ENCODE measurements at places on chromosomes 6 and 20.
A peak's percentile ranks its signal among the peaks of the same experiment; 100 is the strongest.

DNA sequence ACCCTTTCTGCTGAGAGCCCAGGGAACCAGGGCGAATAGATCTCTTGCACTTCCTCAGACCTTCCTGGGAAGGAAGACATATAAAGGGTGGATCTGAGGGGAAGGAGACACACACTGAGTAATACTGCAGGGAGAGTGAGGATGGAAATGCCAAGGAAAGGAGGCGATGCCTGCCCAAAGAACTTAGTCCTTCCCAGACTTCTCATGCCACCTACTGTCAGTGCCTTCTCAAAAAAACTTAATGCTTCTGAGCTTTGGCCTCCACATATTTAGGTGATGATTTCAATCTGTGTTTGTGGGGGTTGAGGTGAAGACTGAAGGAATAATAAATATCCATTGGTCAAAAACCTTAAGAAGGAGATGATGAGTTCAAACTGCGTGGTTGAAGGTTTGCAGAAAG is 9.7 kb downstream of the BTN3A1 start:
- DNase-seq = no peak

DNA sequence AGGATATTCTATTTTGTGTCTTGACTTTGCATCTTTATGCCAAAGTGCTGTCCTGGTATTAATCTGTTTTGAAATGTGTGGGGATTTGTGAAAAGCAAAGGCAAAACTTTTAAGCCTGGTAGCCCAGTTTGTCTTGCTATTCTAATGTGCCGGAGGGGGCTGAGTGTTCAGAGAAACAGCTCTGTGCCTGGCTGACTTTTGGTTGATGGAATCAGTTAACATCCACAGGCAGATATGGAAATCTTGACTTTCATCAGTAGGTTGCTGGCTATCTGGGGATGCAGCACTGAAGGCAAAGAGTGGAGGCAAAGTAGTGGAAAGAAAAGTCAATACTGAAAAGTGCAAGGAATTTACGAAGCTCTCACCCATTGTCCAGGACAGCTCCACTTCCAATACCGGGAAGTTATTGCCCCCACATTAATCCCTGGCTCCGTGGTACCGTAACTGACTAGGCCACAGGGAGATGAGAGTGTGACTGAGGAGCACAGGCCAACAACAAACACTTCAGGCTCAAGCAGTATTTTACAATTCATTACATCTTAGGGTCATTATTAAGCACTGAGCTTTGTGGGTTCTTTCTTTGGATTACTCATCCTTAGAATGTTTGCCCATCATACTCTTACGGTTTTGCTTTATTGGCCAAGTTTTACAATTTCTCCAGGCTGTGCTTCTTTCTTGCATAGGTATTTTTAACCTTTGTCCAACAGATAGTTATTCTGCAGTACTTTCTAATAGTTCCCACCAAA is 164.6 kb downstream of the MTFR2 start:
- DNase-seq = no peak

- no peak for DNase-seq
Observed at GRCh38 chr20:50762435-50763220, 31.2 kb downstream of the PARD6B start.

- no peak for DNase-seq
Observed at GRCh38 chr6:42176981-42177380, 3.8 kb downstream of the GUCA1A start.

DNA sequence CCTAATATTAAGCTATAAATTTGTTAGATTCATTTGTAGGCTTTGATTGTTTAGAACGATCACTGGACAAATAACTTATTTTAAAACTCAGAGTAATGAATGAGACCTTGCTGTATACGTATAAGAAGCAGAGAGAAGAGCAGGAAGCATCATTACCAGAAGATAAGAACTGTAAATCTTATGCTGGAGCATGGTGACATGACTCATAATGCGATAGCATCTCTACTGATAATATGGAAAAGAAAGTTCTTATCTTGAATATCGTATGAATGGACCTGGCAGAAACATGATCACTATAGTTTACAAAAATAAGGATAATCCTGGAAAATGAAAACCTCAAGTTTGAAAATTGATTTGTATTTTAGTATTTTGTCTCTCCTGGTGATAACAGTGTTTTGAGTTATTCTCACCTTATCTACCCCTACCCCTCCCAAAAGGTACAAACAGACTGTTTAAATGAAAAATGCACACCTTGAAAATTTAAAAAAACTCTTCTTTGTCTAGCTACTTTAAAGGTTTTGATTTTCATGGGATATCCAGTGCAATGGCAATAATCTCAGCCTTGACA is 2.0 kb upstream of the ZSCAN26 start:
- no peak for DNase-seq

DNA sequence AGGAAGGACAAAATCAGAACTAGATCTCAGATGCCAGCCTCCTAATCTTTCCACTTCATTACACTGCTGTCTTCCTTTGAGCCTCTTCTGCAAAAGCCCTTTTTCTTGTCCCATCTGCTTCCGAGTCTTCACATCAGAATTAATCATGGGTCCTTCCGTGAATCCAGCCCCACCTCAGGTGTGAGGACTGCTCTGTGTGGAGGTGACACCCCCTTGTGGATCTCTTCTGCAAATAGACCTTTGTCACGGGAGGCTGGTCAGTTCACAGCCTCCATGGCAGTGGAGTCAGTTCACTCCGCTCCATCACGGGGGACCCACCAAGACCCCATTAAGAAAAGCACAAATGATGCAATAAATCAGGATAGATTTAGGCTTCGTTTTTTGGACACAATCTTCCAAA is 171.1 kb downstream of the ADAT2 start:
- no peak for DNase-seq

- DNase-seq = peak; percentile 29
Observed at GRCh38 chr6:144158133-144158532, 7.8 kb downstream of the STX11 start.

- DNase-seq = no peak
Observed at GRCh38 chr20:37936451-37936850, 33.5 kb downstream of the VSTM2L start.

DNA sequence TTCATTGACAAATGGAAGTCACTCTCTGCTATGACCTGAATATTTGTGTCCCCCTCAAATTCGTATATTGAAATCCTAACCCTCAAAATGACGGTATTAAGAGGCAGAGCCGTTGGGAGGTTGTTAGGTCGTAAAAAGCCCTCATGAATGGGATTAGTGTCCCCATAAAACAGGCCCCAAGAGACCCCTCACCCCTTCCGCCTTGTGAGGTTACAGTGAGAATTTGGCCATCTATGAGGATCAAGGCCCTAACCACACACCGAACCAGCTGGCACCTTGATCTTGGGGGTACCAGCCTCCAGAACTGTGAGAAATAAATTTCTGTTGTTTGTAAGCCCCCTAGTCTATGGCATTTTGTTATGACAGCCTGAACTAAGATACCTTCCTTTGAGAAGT is 52.5 kb upstream of the SLC22A16 start:
- no peak for DNase-seq

- DNase-seq = no peak
Observed at GRCh38 chr6:147260091-147260490, 55.9 kb downstream of the STXBP5 start.

- no peak for DNase-seq
Observed at GRCh38 chr6:129655334-129655733, 54.6 kb downstream of the ARHGAP18 start.

DNA sequence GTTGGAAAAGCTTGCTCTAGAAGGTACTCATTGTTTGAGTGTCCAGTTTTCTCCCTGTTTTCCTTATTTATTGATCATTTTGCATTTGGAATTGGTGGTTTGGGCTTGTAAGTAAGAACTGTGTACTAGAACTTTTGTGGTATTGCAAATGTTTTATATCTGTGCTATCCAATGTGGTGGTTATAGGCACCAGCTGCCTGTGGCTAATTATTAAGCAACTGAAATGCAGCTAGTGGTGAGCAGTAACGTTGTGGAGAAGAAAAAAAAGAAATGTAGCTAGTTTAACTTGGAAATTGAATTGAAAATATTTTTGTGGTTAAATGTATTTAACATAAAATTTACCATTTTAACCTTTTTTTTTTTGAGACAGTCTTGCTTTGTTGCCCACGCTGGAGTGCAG is 50.7 kb upstream of the MAPK13 start:
- no peak for DNase-seq

DNA sequence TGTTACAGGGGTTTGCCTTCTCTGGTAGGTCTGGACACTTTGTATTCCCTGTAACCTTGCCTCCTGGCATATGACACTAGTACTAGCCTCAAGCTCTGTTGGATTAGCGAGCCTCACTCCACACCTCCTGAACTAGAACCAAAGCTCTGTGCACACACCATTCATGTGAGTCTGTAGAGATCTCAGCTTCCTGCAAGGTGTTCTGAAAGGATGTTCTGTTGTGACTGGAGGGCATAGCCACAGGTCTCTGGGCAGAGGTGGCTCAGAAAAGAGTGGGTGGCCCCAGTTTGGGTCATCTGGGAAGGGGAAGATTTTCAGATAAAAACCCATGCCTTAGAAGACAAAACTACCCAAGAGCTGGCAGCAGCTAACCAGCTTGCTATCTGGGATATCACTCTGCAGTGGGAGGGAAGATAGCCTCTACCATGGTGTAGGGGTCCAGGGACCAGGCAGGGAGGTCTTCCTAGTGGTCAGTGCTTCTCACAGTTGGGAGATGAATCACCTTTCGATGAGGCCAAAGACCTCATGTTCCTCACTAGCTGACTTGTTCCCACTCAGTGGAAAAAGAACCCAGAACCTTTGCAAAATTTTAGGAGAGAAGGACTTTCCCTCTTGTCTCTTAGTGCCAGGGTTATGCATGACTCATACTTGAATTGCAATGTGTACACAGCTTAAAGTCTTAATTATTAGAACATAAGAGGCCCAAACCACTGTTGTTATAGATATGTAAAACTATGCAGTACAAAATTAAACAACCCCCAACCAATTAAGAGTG is 41.4 kb downstream of the HLA-F start:
- no peak for DNase-seq

GRCh38 chr6:37501632-37502491 is 2.2 kb upstream of the CCDC167 start:
- no peak for DNase-seq

DNA sequence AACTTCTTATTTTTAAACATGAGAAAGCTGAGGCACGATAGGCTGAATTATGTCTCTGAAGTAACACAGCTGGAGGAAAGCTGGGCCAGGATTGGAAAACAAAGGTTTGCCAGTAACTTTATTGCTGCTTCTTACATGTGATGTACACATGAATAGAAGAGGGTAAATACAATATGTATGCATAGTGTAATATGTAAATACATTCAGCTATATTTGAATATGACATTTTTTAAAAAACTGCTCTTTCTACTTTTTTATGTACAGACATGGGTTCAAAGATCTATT is 90.2 kb downstream of the ADTRP start:
- DNase-seq = no peak

DNA sequence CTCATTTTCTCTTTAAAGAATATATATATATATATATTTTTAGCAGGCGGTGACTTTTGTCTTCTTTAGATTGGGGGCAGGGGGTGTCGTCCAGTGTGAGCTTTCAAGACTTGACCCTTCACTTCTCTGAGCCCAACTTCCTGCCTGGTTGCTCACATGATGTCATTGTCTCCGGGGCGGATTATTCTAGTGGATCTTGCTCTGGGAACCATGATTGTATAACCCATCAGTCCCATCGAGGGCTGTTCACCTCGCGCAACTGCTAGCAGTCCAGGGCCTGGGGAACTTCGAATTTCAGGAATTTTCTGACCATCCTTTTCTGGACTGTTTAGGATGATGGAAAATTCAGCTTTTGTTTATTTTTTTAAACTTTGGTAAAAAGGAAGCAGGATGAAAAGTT is 1.0 kb downstream of the IGF2R start:
- DNase-seq = no peak

DNA sequence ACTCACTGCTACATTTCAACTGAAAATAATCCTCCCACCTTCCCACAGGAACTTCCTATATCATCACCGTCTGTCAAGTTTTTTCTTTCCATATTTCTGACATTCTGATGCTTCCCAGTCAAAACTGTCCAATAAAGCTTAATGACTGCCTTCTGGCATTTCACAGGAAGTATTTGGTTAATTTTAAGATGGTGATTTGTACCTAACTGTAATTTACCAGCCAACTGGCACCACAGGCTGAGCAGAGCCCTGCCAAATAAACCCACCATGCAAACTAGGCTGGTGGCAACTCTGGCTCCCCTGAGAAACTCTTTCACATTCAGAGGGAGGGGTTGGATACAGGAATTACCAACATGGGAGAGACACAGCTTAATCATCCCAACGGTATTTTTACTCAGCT is 50.0 kb downstream of the KLHL32 start:
- DNase-seq = no peak

GRCh38 chr6:99136488-99136887 is 188.7 kb upstream of the FBXL4 start:
- no peak for DNase-seq

DNA sequence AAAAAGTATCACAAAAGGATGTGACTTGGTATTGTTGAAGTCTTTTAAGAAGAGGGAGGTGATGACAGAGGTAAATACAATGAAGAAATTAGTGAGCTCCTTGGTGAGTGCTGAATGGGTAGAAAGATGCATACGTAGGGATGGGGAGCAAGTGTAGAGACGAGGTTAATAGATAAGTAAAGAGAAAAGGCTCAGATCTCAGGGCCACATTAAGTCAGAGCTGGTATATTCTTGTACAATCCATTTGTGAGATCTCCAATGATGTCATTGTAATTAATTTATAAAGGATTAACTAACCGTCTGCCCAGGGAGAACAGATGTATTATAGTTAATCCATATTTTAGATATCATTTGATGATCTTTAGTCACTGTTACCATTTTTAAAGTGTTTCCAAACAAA is 43.4 kb downstream of the SMPDL3A start:
- DNase-seq = no peak

DNA sequence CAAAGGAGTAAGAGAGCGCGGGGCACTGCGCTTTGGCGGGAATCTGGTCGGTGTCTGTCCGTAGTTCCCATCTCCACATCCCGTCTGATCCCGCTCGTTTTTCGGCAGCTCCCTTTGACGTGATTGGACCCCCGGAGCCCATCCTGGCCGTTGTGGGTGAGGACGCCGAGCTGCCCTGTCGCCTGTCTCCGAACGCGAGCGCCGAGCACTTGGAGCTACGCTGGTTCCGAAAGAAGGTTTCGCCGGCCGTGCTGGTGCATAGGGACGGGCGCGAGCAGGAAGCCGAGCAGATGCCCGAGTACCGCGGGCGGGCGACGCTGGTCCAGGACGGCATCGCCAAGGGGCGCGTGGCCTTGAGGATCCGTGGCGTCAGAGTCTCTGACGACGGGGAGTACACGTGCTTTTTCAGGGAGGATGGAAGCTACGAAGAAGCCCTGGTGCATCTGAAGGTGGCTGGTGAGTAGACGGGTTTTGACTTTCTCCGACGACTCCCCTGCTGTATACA is 1.4 kb downstream of the BTN1A1 start:
- DNase-seq = no peak

DNA sequence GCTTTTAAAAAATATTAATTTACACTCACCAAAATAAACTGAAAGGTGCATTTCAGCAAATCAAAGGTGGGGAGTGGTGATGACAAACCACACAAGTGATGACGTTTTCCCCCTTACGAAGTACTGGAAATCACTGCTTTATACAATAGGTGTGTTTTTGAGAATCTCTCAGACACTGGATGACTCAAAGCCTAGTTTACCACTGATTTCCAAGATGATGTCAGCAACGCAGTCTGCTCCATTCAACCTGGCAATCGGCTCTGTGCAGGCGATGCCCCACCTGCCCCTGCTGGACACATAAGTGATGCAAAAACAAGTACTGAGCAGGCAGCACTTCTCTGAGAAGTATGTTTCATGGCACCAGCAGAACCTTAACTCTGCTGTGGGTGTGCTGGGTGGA is 114.4 kb downstream of the SOD2 start:
- no peak for DNase-seq
